Bronchial epithelial cell (primary cell): ENCODE measurements at places on chromosomes 5 and 9. TPM values are rescaled to one million over a fixed set of nuclear protein-coding genes. Genes with fewer than 3 reads are reported as not detected.

GRCh38 chr5:322281-322941 lies 897 bp downstream of the AHRR start:
- no peak for DNase-seq

GRCh38 chr5:139137697-139138096 lies 60.5 kb downstream of the SIL1 start:
- DNase-seq = peak; percentile 37

GRCh38 chr9:131522257-131523085 lies 8.6 kb downstream of the UCK1 start:
- no peak for DNase-seq

GRCh38 chr9:136526625-136527066 lies 19.2 kb downstream of the NOTCH1 start:
- DNase-seq = no peak

- DNase-seq = no peak
Measured at GRCh38 chr5:124797665-124798087, 51.2 kb upstream of the ZNF608 start.

- no peak for DNase-seq
Measured at GRCh38 chr5:53578854-53579253, 18.4 kb downstream of the NDUFS4 start.

DNA sequence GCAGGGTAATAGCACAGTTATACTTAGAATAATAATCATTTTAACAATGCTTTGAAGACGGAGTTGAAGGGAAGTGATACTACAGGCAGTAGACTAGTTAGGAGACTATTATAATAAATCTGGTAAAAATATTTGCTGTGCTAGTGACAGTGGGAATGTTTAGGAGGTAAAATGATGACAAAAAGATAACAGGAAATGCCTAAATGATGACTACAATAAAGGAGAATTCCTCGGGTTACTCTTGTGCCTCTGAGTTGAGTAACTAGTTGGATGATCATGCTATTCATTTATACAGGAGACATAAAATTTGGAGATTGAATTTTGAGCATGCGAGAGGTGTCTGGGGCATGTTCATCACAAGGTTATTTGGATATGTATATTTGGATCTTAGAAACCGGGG lies 32.2 kb upstream of the PAM start:
- DNase-seq = no peak

- DNase-seq = no peak
Measured at GRCh38 chr5:140870221-140871201, 1.8 kb downstream of the PCDHA11 start.

DNA sequence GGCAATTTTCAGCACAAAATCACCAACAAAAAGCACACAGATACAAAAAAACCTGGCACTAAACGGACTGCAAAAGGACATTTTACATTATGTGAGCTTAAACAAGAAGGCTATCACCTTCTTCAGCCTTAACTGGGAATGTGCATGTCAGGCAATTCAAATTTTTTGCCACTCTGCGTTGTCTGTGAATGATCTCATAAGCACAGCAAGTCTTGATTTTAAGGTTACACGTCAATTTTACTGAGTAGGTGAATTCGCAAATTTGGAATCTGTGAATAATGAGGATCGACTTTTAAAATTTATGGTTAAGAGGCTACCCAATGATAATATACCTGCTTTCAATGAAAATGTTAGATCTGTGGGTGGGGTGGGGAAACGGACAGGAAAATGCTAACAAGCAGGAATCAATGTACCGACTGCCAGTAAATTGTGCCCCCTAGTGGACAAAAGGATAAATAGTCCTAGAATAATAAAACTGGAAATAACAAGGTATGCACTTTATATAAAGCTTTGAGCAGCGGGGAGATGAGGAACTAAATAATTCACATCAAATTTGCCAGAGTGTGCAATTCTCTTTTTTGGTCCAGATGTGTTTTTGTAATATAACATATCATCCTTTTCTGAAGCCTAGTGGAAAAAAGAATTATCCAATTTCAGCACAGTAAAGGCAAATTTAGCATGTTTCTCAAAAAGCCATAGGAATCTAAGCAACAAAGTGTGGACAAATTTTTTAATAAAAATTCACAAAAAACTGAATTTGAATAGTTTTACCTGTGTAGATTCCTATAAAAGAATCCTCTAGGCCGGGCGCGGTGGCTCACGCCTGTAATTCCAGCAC lies 20.5 kb downstream of the EQTN start:
- peak; percentile 59 for DNase-seq

- no peak for DNase-seq
Measured at GRCh38 chr5:145340099-145340498, 495.0 kb downstream of the PRELID2 start.

DNA sequence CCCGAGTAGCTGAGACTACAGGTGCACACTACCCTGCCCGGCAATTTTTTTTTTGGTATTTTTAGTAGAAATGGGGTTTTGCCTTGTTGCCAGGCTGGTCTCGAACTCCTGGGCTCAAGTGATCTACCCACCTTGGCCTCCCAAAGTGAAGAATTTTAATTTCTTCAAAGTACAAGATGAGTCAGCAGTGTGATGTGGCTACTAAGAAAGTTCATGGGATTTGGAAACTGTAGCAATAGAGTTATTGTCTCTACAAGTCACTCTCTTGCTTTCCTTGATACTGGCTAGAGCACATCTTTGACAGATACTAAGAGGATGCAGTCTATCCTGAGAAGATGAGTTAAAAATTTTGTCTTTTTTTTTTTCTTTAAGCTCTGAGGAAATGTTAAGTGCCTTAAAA lies 1.6 kb downstream of the CREB3 start:
- DNase-seq = no peak

DNA sequence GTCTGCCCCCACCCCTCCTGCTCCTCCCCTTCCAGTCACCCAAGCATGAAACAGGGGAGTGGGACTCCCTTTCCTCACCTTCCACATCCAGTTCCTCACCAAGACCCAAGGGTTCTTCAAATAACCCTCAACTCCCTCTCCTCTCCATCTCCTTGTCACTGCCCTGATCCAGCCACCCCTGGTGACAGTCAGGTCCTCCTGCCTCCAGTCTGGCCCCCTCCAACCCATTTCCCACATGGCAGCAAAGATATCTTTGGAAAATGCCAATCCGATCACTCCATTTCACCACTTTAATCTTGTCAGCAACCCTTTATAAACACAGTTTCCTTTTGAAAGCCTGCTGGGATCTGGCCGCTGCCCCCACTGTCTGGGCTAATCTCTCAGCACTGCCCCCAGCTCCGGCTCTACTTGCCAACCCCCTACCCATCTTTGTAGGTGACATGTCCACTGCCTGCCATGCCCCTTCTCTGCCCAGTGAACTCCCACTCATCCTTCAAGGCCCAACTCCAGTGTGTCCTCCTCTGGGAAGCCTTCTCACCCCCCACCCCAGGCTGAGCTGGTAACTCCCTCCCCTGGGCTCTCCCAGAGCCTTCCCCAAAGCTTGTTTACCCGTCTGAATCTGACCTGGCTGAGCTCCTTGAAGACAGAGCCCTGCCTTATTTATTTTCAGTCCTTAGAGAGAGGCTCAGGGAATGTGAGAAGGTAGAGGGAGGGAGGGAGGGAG lies 781 bp upstream of the MYOZ3 start:
- no peak for DNase-seq

- no peak for DNase-seq
Measured at GRCh38 chr9:96460882-96461281, 10.9 kb downstream of the HABP4 start.

DNA sequence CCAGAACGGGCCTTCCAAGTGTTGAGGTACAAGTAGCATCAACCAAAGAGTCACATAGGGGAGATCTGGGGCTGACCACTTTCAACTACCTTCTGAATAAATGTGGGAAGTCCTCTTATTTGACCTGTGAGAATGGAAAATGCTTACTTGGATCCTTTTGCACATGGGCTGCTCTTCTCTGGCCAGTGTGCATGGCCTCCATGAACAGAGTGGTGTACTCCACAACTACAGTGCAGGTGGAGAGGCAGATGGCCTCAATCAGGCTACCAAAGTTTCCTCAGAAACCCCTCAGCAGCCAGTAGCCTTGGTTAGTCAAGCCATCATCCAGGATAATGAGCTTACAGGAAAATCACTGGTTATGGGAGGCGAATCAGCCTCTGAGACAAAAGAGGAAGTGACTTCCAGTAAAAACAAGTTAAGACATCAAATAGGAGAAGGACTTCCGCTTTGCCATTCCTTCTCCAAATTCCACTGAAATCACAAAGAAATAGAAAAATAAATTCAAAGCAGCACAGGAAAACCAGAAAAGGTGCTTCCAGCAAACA lies 18.3 kb upstream of the FCHO2 start:
- DNase-seq = peak; percentile 26

GRCh38 chr5:180331647-180331950 lies 21.5 kb downstream of the GFPT2 start:
- DNase-seq = no peak

DNA sequence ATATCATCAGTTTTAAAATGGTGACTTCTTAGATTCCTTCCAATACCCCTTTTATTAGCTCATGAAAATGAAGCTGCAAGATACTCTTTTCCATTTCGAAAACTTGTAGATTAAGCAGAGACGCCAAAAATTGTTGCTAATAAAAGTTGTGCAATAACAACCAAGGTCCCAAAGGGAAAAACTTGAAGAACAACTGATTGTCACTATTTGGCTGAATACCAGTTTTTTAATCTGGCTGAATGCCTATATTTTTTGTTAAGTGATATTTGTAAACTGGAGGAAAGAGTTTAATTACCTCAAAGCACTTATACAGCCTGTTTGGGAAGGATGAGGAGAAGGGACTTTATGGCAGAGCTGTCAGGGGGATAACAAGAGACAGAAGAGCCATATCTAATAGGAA lies 14.6 kb downstream of the C5orf58 start:
- DNase-seq = no peak

DNA sequence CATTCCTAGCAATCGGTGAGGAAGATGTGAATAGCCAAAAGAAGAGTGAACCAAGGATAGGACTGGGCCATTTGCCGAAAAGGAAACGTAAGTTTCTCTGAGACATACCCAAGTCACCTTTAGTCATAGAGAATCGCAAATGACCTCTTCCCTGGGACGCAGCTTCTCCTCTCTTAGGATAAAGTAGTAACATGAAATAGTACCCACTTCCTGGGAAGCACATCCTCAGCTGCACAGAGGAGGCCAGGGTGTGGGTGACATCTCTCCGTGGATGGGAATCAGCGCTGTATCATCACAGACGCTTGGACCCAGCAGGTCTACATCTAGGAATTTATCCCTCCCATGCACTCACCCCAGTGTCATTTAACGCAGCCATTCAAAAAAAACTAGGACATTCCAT lies 120.9 kb upstream of the PHYKPL start:
- no peak for DNase-seq

GRCh38 chr9:116166713-116167112 lies 13.1 kb downstream of the PAPPA start:
- no peak for DNase-seq

DNA sequence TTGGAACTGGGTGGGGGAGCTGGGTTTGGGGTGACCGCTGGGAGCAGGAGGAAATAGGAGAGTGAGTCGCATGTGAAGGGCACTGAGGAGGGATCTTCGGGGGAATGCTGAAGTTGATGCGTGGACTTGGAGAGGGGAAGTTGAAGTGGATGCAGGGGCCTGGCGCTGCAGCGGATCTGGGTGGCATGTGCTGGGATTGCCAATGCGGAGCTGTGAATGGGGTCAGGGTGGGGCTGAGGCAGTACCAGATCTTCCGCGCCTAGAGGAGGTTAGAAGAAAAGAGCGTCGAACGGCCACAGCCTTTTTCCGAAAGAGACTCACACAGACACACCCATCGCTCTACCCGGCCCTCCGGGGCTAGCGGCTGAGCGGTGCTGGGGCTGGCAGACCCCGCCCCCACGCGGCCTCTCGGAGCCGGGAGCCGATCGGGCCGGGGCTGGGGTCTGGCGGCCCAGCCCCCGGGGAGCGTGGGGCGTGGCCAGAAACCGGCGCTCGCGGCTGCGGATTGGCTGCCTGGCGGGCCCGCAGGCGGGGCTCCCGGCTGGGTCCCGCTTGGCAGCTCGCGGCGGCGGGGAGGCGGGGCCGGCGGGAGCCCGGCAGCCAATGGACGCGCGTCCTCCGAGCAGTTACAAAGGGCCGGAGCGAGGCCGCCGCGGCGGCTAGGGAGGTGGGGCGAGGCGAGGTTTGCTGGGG lies at the start of gene TGFBR1:
Gene TGFBR1 (plus strand): TSS at position 655 of the 693 bp plus-strand sequence. CDS start 93 bp downstream, outside the sequence.
- DNase-seq = peak; percentile 87

- DNase-seq = no peak
Measured at GRCh38 chr5:112684737-112685136, 52.9 kb upstream of the APC start.

DNA sequence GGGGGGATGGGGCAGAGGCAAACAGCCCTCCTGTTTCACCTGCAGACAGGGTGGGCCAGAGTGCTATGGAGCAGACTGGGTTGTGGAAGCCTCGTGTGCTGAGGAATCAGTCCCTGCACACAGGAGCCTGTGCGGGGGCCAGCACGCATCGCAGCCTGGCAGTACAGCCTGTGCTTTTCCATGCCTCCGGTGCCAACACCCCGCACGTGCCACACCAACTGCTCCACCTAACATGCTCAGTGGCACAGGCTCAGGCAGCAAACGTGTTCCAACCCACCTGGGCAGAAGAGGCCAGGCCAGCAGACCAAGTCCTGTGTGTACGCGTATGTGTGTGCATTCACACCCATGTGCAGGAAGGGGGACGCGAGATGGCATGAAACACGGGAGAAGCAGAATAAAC lies 37.4 kb upstream of the FBXW11 start:
- DNase-seq = no peak

DNA sequence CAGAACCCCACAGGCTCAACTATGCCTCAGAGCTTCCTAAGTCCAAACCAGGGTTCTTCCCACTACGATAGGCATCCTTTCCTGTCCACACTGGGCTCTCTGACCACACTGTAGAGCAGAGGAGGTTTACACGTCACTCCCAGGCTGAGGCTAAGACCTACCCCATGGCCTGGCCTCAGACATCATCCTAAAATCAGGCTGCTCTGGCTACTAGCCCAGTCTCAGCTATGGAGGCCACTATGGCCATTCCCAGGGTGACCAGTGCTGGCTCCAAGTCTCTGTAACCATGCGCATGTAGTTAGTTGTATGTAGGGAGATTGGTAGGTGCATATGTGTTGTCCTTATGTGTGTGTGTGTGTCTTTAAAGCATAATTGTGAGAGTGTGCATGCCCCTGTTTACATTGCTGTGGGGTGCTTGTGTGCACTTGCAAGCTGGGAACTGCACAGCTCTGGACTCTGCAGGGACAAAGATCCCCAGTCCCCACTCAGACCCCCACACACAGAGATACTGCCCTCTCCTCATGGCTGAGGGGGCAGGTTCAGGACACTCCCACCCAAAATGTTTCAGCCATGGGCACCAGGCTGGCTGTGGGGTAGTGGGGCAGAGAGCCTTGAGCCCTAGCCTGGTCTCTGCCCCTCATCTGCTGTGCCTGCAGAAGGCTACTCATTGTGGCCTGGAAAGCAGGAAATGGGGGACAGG lies 12.3 kb downstream of the PDLIM4 start:
- DNase-seq = no peak

- no peak for DNase-seq
Measured at GRCh38 chr9:10130061-10130675, 482.6 kb downstream of the PTPRD start.

CARD19 gene
- 43.4 and 47.9 TPM in 2 replicates for total RNA-seq

ZDHHC21 gene
- total RNA-seq = 8.4 and 21.6 TPM in 2 replicates

NTNG2 gene
- total RNA-seq = under 0.01 TPM in 1 of 2 replicates, not detected in the other

SLC6A7 gene
- not detected in 2 replicates for total RNA-seq

MARVELD2 gene
- 19.5 and 28.7 TPM in 2 replicates for total RNA-seq

SLC45A2 gene
- total RNA-seq = not detected in 2 replicates

PCDHGC4 gene
- 0.53 and 0.90 TPM in 2 replicates for total RNA-seq

DEPDC1B gene
- total RNA-seq = 2.1 and 3.2 TPM in 2 replicates

LHX3 gene
- total RNA-seq = not detected in 2 replicates

PCDHB3 gene
- total RNA-seq = under 0.01 and 0.13 TPM in 2 replicates
